ENCODE measurements at places on chromosomes 11 and 22. TPM values are rescaled to one million over a fixed set of nuclear protein-coding genes. Genes with fewer than 3 reads are reported as not detected.

DNA sequence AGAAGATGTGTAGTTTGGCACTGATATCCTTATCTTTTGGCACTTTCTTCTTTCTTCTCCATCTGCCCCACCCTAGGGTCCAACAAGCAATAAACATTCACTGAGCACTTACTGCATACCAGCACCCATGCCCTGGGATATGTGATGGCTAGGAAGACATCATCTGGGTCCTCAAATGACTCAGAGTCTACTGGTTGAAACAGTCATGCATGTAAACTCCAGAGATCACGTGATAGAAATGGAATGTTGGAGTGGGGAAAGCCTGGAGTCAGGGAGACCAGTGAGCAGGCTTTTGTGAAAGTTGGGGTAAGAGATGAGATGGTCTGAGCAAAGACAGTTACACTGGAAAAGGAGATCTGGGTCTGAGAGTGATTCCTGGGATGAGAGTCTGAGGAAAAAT lies 724.9 kb upstream of the TENM4 start:
- no peak for DNase-seq
- no peak overlapping the region for H3K27ac ChIP-seq
- no peak overlapping the region for H3K4me3 ChIP-seq
- H3K36me3 ChIP-seq: no peaks in the 10 kb centered on the region

DNA sequence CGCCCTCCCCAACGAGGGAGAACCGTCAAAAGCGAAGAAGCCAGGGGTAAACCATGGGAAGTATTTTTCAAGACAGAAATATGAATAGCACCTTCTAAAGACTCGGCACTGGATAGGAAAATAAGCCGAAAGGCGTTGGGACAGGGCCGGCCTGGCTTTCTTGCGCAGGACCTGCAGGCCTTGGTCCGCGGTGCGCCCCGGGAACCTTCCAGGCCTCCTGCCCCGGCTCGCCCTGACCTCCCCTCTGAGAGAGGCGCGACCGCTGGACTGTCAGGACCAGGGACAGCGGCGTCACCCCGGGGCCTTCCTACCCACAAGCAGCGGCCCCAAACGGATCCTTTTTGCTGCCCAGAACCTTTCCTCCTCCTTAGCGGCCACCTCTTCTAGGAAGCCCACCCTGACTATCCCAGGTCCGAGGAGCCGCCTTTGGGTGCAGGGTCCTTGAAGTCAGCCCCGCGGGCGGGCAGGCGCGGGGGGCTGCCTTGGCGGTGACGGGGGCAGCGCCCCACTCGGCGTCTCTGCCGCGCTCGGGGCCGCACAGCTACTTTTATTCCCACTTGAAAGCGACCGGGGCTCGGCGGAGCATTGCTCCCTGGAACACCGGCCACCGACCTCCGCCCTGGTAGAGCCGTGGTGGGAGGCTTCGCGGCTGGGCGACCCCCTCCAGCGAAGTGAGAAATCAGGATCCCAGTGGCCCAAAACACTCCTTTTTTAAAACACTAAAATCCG lies 650 bp upstream of the MAPK11 start:
- H3K4me1 ChIP-seq: peaks cover 12% of the 10 kb centered on the region
- H3K36me3 ChIP-seq: no peaks in the 10 kb centered on the region
- no peak overlapping the region for H3K27ac ChIP-seq
- peak overlapping the region; percentile 52 for H3K4me3 ChIP-seq

Gene ARVCF
- total RNA-seq: 51.2 TPM

DNA sequence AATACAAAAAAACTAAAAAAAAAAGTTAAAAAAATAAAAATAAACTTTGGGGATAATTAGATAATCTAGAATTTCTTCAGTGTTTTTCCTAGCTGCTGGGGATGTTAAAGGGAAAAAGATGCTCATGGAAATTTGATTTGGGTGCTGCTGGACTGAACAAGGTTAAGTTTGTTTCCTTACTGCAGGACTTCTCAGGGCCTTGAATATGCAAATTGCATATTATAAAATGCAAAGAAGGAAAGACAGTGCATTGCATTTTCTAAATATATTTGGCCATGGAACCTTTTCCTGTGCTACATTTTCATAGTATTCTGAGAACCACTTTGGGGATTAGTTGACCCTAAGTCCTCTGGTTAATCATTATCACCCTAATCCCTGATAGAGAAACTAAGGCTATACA lies 79.6 kb downstream of the ABTB2 start:
- H3K4me3 ChIP-seq: no peak overlapping the region
- no peaks in the 10 kb centered on the region for H3K27me3 ChIP-seq
- no peaks in the 10 kb centered on the region for H3K36me3 ChIP-seq
- H3K4me1 ChIP-seq: peaks cover 17% of the 10 kb centered on the region

Gene CNIH2
- not detected for total RNA-seq

GRCh38 chr11:2222451-2222850 lies 47.9 kb downstream of the ASCL2 start:
- no peaks in the 10 kb centered on the region for H3K27me3 ChIP-seq
- DNase-seq: no peak
- no peak overlapping the region for H3K27ac ChIP-seq

Gene PVALB
- 1.8 TPM for total RNA-seq

GRCh38 chr22:36636916-36637315 lies 66.6 kb downstream of the CACNG2 start:
- no peaks in the 10 kb centered on the region for H3K27me3 ChIP-seq
- no peaks in the 10 kb centered on the region for H3K4me1 ChIP-seq
- DNase-seq: no peak
- no peak overlapping the region for H3K27ac ChIP-seq

DNA sequence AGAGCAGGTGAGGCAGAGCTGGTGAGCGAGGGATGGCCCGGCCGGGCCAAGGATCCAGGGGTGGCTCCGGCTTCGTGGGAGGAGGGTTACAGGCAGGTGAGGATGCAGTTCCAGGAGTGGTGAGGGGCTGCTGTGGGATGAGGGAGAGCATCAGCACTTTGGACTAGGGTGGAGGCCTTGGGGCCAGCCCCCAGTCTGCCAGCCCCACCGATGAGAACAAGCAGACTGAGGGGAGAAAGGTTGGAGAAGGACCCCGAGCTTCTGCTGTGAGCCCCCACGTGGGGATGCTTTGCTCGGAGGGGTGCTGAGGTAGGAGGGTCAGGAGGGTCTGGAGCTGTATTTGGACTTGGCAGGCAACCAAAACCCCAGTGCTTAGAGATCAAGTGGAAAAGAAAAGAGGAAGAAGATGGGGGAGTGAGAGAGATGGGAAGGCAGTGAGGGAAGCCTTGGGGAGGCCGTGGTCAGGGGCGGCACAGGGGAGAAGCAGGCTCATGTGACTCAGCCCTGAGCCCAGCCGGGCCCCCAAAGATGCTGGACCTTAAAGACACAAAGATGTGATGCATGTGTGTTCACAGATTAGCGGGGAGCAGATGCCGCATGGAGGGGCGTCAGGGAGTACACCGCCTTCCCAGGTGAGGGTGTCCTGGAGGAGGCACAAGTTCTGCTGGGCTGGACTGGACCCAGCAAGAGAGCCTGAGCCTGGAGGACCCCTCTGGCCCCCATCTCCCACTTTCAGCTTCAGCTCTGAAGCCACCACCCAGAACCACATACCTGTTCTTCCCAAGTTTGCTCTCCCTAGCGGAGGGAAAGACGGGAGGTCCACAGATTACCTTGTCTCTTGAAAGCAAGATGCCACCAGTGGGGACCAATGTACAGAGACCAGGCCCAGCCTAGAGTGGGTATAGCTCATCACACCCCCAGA lies 91.3 kb downstream of the CDKN1C start:
- no peaks in the 10 kb centered on the region for H3K27me3 ChIP-seq
- H3K4me3 ChIP-seq: no peak overlapping the region
- DNase-seq: no peak
- H3K36me3 ChIP-seq: no peaks in the 10 kb centered on the region
- H3K27ac ChIP-seq: no peak overlapping the region

DNA sequence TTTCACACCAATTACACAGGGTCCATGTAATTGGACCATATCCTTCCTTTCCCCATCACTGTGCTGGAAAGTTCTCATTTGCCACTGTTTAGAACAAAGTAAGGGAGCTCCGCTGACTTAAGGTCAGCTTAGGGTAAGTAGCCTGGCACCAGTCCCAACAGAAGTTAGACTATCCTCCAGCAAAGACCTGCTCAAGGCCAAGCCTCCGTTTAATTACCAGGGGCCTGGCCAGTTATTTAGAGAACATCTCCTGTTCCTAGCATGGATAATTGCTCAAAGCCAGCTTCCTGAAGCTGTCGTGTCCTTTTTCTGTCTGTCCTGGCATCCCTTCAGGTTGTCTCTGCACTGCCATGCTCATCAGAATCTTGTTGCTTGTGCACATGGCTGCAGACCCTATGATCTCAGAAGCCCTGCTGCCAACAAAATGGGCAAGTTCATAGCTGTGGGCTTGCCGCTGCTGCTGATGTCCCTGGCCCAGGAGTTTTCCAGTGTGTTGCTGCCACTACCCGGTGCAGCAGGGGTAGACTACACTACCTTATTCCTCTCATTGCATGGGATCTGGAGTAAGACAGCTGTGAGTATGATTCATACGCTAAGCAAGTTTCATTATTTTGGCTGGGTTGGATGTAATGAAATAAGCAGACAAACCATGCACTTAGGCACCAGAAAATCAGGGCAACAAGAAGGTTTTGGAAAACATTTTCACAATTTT lies 8.1 kb downstream of the OR8A1 start:
- DNase-seq: no peak
- no peak overlapping the region for H3K4me3 ChIP-seq
- no peaks in the 10 kb centered on the region for H3K4me1 ChIP-seq
- no peaks in the 10 kb centered on the region for H3K27me3 ChIP-seq

DNA sequence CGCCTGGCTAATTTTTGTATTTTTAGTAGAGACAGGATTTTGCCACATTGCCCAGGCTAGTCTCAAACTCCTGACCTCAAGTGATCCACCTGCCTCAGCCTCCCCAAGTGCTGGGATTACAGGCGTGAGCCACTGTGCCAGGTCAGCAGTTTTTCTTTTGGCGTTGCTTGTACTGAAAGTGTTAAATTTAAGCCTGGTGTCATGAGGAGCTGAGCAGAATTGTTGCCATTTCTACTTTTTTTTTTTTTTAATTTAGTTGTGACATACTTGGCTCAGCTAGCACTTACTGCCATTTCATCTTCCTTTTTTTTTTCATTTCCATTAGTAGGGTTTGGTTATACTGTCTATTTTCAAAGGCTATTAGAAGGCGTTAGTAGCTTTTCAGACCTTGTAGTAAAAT lies 10.7 kb downstream of the TAB1 start:
- no peaks in the 10 kb centered on the region for H3K27me3 ChIP-seq
- no peaks in the 10 kb centered on the region for H3K4me1 ChIP-seq
- H3K4me3 ChIP-seq: no peak overlapping the region

Gene MRGPRE
- not detected for total RNA-seq

Gene SLC22A9
- total RNA-seq: not detected

DNA sequence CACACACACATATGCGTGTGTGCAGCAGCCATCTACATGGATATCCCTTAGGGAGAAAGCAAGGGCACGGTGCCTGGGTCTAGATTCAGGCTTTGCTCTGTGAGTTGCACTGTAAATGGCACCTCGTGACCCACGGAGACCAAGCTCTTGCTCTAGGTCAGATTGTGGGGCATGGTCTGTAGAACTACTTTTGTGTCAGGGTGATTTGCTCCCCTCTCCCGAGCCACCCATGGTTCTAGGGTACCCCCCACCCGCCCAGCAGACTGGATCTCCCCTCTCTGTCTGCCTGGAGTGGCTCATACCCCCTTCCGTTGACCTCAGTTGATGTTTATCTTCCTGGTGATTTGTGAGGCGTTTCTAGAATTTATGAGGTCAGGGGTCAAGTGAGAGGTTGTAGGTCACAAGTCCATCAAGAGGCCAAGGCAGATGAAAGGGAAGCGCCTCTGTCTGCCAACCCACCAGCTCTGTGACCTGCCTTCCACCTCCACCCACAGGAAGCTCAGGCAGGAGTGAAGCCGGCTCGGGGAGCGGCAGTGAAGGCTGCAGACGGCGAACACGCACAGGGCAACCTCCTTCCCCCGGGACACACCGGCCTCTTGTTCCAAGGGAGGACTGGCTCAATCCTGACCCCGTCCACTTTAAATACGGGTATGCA lies 76.2 kb upstream of the TTLL12 start:
- H3K27me3 ChIP-seq: peaks cover 5% of the 10 kb centered on the region
- peaks cover 5% of the 10 kb centered on the region for H3K4me1 ChIP-seq
- DNase-seq: no peak
- no peaks in the 10 kb centered on the region for H3K36me3 ChIP-seq
